ENCODE measurements at places on chromosomes 7 and 10. TPM values are rescaled to one million over a fixed set of nuclear protein-coding genes. Genes with fewer than 3 reads are reported as not detected.

The MKX gene
- not detected for total RNA-seq

The ST8SIA6 gene
- total RNA-seq: 0.39 TPM

The MUC3A gene
- not detected for total RNA-seq

DNA sequence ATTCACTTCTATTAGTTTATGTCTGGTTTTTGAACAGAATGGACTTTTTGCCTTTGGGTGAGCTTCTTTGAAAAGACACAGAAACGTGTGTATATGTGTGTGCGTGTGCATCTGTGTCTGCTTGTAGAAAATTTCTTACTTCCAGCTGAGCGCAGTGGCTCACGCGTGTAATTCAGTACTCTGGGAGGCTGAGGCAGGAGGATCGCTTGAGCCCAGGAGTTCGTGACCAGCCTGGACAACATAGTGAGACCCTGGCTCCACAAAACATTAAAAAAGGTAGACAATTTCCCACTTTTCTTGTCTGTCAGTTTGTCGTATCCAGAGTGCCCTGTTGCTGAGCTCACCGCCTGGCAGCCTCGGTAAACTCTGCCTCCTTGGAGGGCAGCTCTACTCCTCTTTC is 25.4 kb downstream of the PPP2R2D start:
- DNase-seq: no peak

GRCh38 chr10:100554902-100555301 is 19.2 kb downstream of the HIF1AN start:
- no peak for DNase-seq

GRCh38 chr10:82866424-82867020 is 991.5 kb downstream of the NRG3 start:
- DNase-seq: no peak

- no peak for DNase-seq
These were observed 205.7 kb downstream of the BMPER start for GRCh38 chr7:34111031-34111430.

GRCh38 chr7:43470110-43470509 is 112.8 kb upstream of the STK17A start:
- DNase-seq: no peak

DNA sequence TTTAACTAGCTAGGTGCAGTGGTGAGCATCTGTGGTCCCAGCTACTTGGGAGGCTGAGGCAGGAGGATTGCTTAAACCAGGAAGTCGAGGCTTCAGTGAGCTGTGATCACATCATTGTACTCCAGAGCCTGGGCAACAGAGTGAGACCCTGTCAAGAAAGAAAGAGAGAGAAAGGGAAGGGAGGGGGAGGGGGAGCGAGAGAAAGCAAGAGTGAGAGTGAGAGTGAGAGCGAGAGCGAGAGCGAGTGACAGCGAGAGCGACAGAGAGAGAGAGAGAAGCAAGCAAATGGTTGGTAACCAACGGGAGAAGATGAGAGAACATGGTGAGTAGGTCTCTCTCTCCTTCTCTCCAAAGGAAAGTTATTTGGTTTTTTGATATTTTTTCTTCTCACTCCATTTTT is 69.8 kb upstream of the DGKI start:
- DNase-seq: no peak

GRCh38 chr7:49434846-49435245 is 338.6 kb upstream of the VWC2 start:
- DNase-seq: no peak
